ENCODE measurements at places on chromosomes 12 and 14.
A peak's percentile ranks its signal among the peaks of the same experiment; 100 is the strongest.

DNA sequence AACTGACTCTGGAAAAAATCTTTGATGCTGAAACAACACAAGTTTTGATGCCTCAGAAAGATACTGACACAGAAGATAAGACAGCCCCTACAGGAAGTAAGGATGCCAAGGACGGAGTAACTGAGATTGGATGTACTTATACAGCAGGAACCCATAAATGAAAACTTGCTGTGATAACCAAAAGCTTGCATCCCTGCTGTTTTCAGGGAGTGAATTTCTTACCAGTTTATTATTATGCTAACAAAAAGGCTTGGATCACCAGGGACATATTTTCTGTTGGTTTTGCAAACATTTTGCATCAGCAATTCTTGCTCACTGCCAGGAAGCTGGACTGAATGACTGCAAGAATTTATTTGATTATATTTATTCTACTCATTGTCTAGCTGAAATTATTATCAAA is 197.7 kb downstream of the NAV3 start:
- no peak for DNase-seq

- no peak for DNase-seq
Observed at GRCh38 chr14:63671987-63672386, 30.3 kb upstream of the WDR89 start.

GRCh38 chr14:61472801-61473376 is 151.5 kb downstream of the PRKCH start:
- peak; percentile 71 for DNase-seq

DNA sequence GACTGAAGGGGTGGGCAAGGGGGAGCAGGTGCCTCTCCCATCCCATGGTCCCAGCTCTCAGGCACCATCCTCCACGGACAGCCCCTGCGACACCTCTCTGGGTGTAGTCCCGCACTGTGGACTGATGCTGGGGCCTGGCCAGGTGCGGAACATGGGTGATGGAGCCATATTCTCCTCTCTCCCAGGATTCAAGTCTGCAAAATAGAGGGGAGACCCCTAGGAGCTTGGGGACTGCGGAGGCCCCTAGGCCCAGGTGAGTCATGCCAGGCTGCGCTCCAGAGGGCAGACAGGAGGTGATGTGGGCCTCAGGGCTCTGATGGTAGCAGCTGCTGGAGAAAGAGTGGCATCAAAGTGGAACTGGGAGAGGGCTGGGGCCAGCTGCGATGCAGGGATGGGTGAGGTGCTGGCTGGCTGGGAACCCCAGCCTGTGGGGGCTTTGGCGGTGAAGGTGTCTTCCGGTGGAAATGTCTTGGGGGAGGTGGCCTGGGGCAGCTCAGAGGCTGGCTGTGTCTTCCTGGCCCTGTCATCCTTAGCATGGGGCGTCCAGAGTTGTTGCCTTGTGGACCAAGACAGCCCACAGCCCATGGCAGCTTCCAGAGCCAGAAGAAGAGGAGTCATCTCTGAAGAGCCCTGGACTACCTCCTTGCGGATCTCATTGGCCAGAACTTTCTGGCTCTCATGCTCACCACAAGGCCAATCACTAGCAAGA is 149.1 kb downstream of the KIF26A start:
- no peak for DNase-seq

DNA sequence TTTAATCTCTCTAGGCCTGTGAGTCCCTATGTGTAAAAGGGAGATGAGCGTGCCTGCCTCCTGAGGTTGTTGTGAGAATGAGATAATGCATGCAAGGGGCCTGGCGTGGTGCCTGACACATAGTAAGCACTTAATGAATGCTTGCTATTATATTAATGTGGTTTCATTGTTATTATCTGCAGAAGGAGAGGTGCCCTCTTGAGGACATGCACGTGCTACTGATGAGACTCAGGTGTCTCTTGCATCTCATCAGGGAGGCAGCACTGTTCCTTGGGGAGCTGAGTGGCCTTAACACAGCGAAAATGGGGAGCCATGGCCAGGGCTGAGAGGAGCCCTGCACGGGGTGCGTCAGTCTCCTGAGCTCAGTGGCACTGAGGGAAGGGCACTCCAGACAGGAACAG is 29.9 kb upstream of the BCDIN3D start:
- DNase-seq: peak; percentile 33

DNA sequence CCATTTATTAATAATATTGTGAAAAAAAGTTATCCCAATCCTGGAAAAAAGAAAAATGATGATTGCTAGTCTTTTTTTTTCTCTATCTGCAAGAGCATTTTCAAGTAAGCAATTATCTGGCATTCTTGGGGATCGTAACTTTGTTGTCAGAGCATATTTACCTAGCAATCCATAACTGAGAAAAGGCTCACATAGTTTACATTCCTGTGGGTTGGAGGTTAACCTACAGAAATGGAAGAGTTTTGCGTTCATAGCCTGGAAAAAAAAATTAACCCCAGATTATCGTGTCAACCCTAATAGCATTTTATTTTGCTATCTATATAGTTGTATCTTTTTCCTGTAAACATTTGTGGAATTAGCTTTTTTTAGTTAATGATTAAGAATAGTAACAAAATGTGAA is 292.3 kb downstream of the DAD1 start:
- peak; percentile 34 for DNase-seq

DNA sequence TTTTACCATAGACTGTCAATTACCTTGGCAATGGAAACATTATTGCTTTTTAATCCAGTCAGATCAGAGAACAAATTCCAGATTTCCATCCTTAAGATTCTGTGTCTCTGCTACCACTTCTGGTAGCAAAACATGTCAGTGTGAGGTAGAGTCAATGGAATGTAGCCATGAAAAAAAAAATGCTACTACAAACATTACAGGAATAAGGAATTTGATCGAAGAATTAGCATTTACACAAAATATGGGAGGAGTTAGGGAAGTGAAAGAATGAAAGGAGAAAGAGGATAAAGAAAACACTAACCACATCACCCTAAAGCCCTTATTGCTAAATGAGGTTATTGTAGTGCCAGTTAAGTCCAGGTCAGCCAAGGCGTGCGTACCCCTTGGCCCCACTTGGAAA is 9.2 kb downstream of the MED21 start:
- no peak for DNase-seq

DNA sequence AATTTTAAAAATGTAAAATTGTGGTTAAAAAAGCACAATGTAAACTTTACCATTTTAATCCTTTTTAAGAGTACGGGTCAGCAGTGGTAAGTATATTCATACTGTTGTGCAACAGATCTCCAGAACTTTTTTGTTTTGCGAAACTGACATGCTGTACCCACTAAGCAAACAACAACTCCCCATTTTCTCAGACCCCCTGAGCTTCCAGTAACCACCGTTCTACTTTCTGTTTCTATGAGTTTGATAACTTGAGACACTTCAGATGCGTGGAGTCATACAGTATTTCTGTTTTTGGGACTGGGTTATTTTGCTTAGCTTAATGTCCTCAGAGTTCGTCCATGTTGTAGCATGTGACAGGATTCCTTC is 38.0 kb downstream of the CHST11 start:
- DNase-seq: peak; percentile 54

DNA sequence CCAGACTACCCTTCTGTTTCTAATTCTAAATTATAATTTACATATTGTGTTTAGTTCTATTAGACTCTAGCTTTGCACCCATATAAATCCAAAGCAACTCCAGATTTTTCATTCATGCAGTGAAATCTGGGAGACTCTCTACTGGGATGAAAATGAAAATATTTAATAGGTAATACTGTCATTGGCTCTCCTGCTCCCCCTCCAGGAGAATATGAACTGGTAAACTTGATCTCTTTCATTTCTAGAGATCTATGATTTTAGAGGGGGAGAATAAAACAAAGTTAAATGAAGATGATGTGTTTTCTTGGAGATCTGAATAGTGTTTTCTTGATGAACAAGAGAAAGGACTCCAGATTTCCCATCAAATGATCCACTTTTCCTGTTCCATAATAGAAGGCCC is 104.3 kb upstream of the TMCC3 start:
- peak; percentile 18 for DNase-seq
